ENCODE measurements at places on chromosomes 1 and 21. TPM values are rescaled to one million over a fixed set of nuclear protein-coding genes. Genes with fewer than 3 reads are reported as not detected.
A peak's percentile ranks its signal among the peaks of the same experiment; 100 is the strongest.

- no peak for DNase-seq
Measured at GRCh38 chr1:78601068-78601467, 19.2 kb upstream of the IFI44L start.

DNA sequence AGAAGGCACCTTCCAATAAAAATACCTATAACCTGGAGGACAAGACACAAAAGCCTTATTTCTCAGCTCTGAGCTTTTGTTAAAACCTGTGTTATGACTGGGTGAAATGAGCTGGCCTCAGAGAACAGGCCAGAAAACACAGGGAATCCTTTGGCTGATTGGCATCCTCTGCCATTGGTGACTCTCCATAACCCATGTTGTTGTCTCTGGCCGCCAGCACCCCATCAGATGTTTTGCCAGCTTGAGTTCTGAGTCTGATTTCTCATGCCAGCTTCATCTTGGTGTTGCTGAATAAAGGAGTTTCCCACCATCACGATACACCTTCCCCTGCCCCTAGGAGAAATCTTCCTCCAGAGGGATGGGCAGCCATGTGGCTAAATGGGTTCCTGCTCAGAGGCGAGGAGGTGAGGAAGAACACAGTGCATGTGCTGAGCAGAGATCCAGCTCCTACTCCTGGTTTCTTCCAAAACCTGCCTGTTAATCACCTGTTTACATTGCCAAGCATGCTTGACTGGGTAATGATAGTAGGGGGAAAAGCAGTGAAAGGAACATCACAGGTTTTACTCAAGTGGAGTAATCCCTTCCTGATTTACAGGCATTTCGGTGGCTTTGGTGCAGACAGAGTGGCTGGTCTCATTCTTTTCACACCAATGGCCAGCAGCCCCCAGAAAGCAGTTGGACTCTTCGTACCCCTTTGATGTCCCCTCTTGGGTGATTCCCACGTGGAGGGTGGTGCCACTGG is 109.8 kb downstream of the ROR1 start:
- no peak for DNase-seq

GRCh38 chr1:171702598-171702997 is 39.3 kb downstream of the VAMP4 start:
- no peak for DNase-seq

GRCh38 chr1:45923343-45923742 is 119.9 kb downstream of the MAST2 start:
- no peak for DNase-seq

DNA sequence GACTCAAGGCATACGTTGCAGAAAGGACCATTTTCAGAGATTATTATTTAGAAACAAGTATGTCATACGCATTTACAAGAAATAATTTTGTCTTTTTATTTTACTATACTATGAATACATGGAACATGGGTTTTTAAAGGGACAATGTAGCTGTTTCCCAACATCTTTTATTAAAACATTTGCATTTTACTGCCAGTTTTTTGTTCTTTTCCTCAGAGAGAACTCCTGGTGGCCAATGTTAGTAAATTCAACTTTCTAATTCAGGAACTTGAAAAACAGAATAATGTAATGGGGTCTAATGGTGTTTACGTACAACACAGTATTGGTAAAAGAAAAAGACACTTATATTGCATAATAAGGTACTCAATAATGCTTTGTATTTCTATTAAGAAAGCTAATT is 14.9 kb downstream of the PRDM2 start:
- DNase-seq: peak; percentile 12

- peak; percentile 12 for DNase-seq
Measured at GRCh38 chr1:10943991-10944730, 68.3 kb upstream of the TARDBP start.

DNA sequence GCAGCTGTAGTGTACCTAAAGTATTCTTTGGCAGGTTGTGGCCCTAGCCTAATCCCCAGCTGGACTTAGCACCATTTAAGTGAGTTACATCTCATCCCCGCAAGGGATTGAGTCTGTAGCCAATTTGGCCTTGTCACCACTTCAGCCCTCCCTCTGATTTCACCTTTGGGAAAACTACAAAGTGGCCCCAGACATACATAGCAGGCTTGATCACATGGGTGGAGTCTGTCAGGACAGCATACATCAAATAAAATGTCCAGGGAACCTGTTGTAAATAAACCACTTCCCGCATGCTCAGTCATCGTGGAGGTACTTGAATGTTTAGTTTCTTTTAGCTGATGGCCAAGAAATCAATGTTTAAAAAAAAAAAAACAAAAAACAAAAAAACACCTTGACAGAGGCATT is 142.5 kb downstream of the DHRS3 start:
- no peak for DNase-seq

DNA sequence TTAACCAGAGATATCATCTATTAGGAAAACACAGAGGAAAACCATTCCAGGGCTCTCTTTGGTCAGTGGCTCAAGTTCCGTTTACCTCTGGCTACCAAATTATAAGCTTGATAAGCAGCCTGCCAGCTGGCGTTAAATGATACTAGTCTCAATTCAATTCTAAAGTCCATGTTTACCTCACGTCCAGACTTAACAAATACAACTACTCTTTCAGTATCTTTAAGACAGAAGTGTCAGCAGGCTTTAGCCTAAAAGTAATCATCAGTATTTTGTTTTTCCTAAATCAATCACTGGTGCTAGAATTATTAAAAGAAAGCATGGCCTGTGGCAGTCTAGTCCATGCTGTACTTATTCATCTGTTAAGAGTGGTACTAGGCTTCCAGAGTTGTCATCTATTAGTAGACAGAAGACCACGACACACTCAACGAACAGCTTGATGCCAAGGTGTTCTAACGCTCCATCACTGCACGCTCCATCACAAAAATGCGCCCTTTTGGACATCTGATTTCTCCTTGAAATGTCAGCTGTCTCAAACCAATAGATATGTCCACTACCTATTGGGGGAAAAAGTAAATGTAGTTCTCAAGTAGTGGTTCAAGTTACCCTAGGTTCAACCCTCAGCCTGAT is 1.5 kb downstream of the IVNS1ABP start:
- DNase-seq: no peak

DNA sequence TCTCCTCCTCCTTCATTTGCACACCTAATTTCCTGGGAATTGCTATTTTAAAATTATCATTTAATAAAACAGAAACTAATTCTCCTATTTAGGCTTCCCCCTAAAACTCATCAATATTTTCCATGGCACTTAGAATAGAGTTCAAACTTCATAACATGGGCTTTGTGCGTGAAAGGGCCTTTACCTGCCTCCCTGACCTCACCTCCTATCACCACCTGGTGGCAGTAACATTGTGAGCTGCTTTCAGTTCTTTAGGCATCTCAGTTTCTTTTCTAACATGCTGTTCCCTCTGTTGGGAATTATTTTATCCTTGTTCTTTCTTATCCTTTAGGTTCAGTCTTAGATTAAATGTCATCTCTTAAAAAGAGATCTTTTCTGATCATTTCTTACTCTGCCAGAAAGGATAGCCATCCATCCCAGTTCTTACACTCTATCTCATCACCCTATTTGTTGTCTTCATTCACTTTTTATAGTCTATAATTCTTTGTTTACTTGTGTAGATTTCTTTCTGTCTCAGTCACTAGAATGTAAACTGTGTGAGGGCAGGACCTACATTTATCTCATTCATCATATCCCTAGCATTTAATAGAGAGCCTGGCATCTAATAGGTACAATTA is 133.8 kb upstream of the KIAA1614 start:
- peak; percentile 18 for DNase-seq

- DNase-seq: no peak
Measured at GRCh38 chr1:114250683-114251572, 97.3 kb upstream of the SYT6 start.

- DNase-seq: no peak
Measured at GRCh38 chr1:201017828-201018163, 5.7 kb downstream of the KIF21B start.

- peak; percentile 54 for DNase-seq
Measured at GRCh38 chr1:211511947-211512346, 20.0 kb upstream of the RD3 start.

GRCh38 chr1:186923486-186923885 is 94.7 kb downstream of the PLA2G4A start:
- no peak for DNase-seq

DNA sequence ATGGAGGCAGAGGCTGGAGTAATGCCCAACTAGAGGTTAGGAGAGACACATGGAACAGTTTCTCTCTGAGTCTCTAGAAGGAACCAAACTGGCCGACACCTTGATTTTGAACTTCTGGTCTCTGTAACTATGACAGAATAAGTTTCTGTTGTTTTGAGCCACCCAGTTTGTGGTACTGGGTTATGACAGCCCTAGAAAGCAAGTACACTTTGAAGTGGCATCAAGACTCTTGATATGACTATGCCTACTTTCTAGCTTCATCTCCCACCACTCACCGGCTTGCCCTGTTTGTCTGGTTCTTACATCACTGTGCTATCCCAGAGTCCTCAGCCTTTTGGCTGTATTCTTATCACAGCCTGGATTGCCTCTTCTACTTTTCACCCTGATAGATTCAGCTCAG is 230.3 kb upstream of the USP24 start:
- DNase-seq: no peak

DNA sequence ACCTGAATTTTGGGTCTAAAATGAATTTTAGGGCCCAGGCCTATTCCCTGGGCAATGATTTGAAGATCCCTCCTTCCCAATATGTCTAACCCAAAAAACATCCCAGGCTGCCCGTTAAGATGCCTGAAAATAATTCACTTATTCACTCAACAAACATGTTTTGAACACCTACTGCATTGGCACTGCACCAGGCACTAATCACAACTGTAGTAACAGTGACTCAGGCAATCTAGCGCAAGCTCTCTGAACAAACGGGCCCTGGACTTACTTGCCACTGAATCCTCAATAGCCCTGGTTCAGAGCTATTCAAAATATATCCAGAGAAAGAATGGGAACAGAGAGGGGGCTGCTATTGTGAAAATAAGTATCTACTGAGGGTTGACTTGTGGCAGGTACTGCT is 4.2 kb downstream of the CD244 start:
- DNase-seq: no peak

DNA sequence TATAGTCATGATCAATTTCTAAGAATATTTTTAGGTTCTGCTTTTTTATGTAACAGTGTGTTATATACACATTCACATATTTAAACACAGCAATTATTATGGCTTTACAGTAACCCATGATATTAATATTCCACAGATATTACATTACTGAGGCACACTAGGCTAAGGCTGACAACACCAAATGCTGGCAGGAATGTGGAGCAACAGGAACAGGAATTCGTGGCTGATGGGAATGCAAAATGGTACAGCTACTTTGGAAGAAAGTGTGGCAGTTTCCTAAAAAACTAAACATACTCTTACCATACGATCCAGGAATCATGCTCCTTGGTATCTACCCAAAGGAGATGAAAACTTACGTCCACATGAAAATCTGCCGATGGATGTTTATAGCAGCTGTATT is 1.9 kb upstream of the KCNJ9 start:
- DNase-seq: no peak

- no peak for DNase-seq
Measured at GRCh38 chr1:203612932-203613682, 13.5 kb upstream of the ATP2B4 start.

DNA sequence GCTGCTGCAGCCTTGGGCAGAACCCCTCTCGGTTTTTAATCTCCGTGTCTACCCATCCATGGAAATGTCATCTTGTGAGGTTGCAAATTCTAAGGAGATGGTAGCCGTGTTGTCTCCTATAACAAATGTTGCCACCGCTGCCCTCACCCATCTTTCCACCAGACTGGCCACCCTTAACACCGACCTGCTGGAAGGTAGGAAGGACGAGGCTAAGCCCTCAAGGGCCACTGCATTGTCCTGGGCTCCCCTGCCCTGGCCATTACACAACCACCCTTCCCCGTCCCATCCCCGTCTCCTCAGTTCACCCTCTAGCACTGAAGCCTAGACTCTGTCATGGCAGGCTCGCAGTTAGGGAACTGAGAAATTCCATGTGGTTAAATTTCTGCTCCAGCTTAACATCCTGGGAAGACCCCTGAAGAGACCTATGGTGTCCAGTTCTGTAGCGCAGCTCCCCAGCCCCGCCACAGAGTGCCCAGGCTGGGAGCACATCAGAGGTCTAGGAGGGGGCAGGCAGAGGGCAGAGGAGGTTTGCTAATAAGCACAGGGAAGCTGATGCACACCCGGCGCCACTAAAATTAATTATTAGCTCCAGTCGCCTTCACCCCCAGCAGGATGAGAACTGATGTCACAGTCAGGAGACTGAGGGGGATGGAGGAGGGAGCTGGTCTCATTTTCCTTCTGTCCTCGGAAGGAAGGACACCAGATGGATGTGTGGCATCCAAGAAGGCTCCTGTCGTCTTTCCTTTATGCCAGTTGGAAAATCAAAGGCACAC is 38.3 kb downstream of the STUM start:
- no peak for DNase-seq

- DNase-seq: no peak
Measured at GRCh38 chr1:154485106-154485505, 16.9 kb upstream of the TDRD10 start.

DNA sequence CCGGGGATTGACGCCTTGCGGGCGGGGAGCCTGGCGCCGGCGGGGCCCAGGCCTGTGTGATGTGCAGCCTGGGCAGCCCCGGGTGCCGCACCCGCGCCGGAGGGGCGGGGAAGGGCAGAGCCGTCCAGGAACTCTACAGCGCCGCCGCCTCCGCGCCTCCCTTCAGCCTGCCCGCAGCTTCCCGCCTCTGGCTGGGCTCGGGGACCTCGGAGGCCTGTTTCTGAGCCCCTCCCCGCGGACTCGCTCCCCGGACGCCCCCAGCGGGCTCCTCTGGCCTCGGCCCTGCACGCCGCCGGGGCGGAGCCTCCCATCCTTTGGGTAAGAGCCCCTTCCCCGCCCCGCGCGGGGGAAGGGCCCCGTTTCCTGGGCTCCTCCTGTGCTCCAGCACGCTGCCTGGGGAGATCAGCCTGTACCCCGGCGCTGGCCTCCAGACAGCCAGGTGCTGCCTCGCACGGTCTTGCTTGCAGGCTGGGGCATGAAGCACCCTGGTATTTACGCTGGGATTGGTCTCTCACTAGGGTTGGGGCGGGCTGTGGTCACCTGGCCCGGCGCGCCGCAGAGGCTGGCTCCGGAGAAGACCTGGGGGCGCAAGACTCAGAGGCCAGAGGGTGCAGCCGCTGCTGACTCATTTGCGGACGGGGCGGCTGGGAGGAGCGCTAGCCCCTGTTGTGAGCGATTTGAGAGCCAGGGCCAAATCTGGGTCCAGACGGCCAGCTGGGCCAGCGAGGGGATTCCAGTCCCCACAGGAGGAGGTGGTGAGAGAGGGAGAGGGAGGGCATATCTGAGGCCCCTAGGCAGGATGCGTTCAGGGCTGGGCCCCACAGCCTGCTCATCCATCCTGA is 5.7 kb upstream of the ACOT11 start:
- DNase-seq: peak; percentile 89

RAB25 gene
- not detected for total RNA-seq

PALMD gene
- 56.5 TPM for total RNA-seq

CA14 gene
- not detected for total RNA-seq

FAM151A gene
- not detected for total RNA-seq

TAS1R2 gene
- not detected for total RNA-seq

NPHS2 gene
- total RNA-seq: not detected

FAM177B gene
- total RNA-seq: not detected

TNFRSF18 gene
- not detected for total RNA-seq

ZSCAN20 gene
- 9.0 TPM for total RNA-seq

RNF186 gene
- not detected for total RNA-seq

TRIM67 gene
- total RNA-seq: not detected

CKS1B gene
- 164 TPM for total RNA-seq

CD160 gene
- not detected for total RNA-seq

SPTA1 gene
- total RNA-seq: not detected

PADI1 gene
- 1.3 TPM for total RNA-seq
